ENCODE measurements at places on chromosomes 1 and 21.

GRCh38 chr1:38026592-38027200 lies 14.2 kb downstream of the UTP11 start:
- peak; percentile 60 for DNase-seq

- DNase-seq: no peak
These were observed 11.6 kb upstream of the RGSL1 start for GRCh38 chr1:182438326-182438725.

DNA sequence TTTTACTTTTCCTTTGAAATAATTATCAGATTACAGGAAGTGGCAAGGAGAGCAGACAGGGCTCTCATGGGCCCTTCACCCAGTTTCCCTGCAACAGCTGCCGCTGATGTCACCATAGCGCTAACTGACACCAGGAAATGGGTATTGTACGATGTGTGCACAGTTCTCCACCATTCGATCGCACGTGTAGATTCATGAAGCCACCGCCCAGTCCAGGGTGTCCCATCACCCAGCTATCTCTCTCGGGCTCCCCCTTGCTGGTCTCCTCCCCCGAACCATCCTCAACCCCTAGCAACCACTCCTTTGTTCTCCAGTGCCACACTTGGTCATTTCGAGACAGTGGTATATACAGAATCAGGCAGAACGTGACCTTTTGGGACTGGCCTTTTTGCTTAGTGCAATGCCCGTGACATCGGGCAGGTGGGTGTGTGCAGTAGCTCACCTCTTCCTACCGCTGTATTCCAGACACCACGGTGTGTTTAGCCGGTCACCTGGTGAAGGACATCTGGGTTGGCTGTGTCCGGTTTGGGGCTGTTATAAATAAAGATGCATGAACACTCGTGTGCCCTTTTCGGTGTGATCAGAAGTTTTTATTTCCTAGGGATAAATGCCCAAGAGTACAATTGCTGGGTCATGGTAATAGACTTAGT lies 118.4 kb downstream of the CRYAA start:
- no peak for DNase-seq

GRCh38 chr1:205532996-205533735 lies 28.7 kb downstream of the CDK18 start:
- DNase-seq: no peak

DNA sequence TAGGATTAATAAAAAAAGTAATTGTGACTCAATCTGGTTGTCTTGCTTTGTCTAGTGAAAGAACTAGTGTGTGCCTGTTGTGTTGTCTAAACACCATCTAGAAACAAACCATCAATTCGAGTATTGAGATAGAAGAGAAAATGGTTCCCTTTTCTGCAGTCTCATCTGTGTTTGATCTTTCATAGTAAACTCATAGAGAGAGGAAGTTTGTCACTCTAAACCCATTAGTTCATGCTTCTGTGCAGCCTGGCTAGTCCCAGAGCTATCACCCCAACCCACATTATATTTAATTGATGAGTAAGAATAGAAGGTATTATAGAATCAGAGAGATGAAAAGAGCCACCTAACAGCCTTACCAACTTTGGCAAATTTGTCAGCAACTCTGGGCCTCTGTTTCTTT lies 99.5 kb downstream of the TGFB2 start:
- no peak for DNase-seq

DNA sequence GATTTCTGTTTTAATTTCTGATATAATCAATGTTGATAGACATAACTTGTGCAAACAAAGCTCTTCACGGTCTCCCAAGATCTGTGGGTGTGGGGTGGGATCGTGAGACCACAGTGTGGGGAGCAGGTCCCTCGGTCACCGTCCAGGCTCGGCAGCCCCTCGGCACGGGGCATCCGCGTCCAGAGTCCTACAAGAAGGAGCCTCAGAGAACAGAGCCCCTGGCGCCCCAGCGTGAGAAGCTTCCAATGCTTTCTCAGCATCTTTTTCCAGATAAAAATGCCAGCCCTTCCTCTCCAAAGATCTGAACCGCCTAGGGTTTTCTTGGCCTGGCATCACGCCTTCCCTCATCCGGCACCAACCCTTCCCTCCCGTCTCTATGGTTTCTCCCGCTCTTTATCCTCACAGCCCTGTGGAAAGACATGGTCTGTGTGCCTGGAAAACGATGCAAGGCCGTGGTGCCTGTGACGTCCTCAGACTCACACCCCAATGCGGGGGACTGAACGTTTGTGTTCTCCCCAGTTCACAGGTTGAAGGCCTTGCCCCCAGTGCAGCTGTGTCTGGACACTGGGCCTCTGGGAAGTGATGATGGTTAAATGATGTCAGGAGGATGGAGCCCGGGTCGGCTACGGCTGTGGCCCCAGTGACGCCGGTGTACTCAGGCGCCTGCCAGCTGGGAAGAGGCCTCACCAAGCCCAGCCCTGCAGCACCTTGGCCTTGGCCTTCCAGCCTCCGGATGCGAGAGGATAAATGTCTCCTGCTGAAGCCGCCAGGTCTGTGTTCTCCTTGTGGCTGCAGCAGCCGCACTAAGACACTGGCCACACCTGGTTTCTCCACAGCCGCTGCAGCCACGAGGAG lies 45.9 kb upstream of the COL6A2 start:
- no peak for DNase-seq

DNA sequence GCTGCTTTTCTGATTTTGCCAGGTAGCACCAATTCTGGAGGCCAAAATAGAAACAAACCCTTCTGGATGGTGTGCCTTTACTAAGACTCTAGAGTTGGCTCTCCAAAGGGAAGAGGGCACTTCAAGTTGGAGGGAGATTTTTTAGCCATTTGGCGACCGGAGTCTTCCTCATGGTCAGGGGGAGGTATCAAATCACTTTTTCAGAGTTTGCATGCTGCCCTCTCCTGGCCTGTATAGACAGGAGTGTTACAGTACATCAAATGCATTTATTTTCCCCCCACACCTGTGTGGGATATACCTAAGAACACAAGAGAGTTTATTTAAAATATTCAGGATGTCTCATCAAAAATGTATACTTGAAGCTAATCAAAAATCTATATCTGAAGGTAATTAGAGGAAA lies 3.2 kb downstream of the GREM2 start:
- DNase-seq: peak; percentile 35

DNA sequence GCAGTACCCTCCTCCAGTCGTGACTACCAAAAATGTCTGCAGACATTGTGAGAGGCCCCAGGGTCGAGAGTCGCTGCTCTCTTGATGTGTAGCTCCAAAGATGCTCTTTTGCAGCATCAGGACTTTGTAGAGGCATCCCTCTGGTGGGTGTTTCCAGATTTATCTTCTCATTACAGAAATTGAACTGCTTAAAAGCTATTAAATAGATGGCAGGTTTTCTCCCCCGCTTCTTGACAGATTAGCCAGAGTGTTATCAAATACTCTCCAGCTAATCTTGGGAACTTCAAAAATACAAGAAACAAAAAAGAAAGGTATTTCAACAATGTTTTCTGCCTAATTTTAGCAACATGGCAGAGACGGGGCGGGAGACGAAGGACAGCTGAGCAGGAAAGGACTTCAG lies 265.2 kb downstream of the KIF26B start:
- DNase-seq: no peak

- peak; percentile 59 for DNase-seq
These were observed 16.8 kb downstream of the TRPM2 start for GRCh38 chr21:44370027-44370735.

DNA sequence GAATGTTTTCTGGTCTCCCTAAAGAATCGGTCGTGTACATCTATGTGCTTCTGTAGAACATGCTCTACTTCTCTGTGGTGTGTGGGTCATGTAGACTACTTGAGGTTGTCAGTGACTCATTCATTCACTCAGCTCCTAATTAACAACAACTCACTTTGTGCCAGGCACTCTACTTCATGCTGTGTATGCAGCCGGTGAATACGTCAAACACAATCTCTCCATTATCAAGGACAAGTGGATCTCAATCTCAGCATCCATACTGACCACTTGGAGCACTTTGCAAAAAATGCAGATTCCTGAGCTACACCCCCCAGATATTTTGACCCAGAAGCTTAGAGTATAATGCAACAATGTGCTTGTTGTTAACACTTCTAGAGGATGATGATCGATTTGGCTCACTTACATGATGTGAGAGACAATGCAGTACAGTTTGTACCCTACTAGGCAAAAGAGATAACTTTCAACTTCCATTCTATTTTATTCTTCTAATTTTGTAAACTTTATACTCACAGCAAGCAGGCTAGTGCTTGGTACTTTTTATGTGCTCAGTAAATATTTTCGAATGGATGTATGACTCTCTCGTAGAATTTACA lies 508.6 kb upstream of the ADAMTS5 start:
- no peak for DNase-seq

DNA sequence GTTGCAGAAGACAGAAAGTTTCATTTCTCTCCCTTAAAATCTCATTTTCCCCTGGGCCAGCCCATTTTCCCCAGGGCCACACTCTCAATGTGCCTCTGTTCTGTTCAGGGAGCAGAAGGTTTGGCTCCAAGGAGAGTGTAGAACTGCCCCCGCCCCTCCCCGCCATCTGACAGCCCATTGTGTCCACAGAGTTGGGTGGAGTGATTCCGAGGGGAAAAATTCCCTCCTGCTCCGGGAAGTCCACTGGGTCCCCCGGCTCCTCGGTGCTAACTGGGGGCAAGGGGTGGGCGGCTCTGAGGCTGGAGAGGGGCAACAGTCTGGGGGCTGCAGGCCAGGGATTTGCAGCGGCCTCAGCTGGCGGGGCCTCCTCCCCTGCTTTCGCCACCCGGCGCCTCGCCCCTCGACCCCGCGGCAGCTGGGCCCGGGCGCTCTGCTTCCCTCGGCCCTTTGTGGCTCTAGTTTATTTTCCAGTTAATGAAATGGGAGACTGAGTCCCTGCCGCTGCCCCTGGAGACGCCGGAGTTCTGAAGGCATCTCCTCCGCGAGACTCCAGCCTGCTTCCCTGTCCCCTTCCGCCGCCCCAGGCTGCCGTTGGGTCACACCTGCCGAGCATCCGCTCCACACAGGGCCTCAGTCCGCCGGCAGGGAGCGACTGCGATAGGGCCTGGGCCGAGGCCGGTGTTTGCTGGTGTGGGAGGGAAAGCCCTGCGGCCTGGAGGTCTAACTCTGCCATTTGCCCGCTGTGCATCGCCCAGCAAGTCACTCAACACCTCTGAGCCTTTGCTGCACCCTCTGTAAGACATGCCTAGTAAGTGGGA lies 14.7 kb upstream of the KIRREL1 start:
- no peak for DNase-seq

GRCh38 chr1:154784416-154784815 lies 85.7 kb downstream of the KCNN3 start:
- no peak for DNase-seq

GRCh38 chr1:166383635-166384346 lies 217.0 kb upstream of the FAM78B start:
- DNase-seq: no peak

DNA sequence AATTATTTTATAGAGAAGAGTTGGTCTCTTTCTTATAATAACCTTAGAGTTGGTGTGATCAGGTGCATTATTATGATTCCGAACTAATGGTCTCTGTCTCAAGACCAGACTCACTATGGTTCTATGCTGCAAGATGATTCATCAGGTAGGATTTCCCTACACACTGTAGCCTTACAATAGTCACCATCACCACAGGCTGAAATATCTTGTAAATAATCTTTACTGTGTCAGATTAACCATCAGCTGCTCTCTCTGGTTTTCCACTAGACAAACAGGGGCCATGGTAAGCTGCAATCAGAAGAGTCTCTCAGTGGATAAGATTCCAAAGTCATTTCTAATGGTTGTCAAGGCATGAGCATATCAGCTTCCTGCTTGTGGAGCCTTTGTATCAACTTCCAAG lies 4.4 kb upstream of the GBP4 start:
- DNase-seq: peak; percentile 35

GRCh38 chr1:218476385-218476784 lies 131.2 kb downstream of the TGFB2 start:
- peak; percentile 77 for DNase-seq

DNA sequence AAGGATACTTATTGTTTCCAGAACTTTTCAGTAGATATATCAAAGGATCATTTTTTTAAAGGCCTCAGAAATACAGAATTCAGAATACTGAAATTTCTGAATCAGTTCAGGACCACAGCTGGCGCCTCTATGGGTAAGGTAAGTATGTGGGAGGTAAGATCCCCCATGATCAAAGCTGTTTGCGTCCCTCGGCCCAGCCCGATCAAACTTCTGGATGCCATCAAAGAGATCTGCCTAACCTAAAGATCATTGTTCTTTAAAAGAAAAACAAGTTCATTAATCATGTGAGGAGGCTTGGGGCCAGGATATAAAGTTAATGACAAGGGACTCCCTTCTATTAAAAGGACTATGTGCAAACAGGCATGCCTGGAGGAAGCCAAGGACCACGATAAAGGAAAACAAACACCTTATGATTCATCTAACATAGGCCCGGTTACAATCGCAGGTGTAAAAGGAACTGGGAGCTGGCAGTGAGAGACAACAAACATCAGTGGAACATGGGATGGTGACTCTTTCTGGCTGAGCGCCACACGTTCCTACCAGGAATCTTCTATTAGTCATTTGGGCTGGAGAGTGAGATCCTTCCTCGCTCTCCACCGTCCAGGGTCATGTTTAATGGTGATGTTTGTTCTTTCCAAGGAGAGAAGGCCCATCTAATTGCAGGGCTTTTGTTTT lies 2.8 kb upstream of the BACE2 start:
- DNase-seq: no peak

- no peak for DNase-seq
These were observed 49.5 kb downstream of the ATP6V1G3 start for GRCh38 chr1:198491028-198491427.

GRCh38 chr21:36250423-36251075 lies 69.4 kb upstream of the MORC3 start:
- DNase-seq: no peak

- DNase-seq: peak; percentile 57
These were observed 29.4 kb downstream of the SPATA17 start for GRCh38 chr1:217660353-217661062.

DNA sequence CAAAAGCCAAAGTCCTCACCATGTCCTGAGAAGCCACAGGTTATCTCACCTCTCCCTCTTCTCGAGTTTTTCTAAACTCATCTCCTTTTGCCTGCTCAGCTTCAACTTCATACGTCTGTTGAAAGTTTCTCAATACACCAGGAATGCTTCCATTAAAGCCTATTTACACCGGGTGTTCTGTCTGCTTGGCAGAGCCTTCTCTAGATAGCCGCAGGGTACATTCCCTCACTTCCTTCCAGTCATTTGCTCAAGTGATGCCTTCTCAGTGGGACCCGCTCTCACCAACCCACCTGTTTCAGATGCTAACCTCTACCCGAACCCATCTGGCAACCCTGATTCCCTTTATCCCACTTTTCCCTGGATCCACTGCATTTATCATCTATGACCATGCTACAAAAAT lies 257.0 kb upstream of the ADGRL2 start:
- DNase-seq: no peak

GRCh38 chr21:22374218-22374969 lies 1376.2 kb downstream of the NCAM2 start:
- DNase-seq: no peak

DNA sequence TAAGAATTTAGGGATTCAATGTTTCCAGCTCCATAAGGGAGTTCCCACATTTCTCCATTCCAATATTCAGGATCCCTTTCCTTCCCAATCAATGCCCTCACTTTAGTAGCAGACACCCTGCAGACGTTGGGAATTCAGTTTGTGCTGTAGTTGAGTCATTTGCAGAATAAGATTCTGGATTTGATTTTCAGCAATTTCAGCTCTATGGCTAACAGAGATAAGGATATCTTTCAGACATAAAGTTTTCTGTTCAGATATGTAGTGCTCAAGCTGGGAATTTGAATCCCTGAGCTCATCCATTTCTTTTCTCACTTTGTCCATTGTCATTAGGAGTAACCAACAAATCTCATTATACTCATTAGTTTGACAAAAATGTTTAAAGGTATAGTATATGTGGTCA lies 13.1 kb downstream of the MPZL1 start:
- no peak for DNase-seq

- DNase-seq: peak; percentile 34
These were observed 10.6 kb downstream of the SOD1 start for GRCh38 chr21:31670070-31670469.

- DNase-seq: no peak
These were observed 171.2 kb downstream of the LTN1 start for GRCh38 chr21:28821276-28822122.

Data from adipocyte (in vitro differentiated cells).